ENCODE measurements at places on chromosomes 11 and 22.

- DNase-seq, result no peak
These were observed 25.5 kb downstream of the FAM118A start for GRCh38 chr22:45335021-45335818.

GRCh38 chr11:41984023-41984422 is 524.6 kb upstream of the LRRC4C start:
- no peak for DNase-seq

- no peak for DNase-seq
These were observed 10.4 kb downstream of the LARGE1 start for GRCh38 chr22:33909911-33910310.

DNA sequence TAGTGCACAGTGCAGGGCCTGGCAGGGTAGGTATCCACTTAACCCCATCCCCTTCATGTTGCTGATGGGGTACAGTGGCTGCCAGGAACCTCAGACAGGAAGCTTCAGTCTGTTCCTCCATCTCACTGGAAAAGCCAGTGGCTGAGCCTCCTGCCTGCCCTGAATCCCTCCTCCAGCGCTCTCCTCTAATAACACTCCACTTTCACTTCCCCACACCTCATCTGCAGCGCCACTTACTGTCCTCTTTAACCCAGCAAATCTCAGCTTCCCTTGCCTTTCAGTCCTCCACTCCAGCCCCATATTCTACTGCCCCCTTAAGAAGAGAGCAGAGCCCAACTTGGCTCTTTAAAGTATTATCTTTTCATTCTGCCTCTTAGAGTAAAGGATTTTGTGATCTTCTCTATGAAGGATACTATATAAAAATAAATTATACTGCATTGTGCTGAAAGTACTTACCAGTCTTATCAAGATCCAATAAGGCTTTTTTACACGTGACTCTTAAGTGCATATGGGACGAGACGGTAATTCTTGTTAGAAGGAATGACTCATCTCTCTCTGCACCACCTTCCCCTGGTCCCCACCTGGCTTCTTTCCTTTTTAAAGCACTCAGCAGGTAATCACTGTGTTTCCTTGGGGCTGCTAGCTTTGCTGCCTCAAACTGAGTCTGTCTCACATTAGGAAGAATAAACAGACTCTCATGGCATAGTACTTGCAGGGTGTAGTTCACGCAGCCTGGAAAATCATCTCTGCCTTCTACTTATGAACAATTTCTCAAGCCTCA is 238.0 kb upstream of the NARS2 start:
- no peak for DNase-seq

DNA sequence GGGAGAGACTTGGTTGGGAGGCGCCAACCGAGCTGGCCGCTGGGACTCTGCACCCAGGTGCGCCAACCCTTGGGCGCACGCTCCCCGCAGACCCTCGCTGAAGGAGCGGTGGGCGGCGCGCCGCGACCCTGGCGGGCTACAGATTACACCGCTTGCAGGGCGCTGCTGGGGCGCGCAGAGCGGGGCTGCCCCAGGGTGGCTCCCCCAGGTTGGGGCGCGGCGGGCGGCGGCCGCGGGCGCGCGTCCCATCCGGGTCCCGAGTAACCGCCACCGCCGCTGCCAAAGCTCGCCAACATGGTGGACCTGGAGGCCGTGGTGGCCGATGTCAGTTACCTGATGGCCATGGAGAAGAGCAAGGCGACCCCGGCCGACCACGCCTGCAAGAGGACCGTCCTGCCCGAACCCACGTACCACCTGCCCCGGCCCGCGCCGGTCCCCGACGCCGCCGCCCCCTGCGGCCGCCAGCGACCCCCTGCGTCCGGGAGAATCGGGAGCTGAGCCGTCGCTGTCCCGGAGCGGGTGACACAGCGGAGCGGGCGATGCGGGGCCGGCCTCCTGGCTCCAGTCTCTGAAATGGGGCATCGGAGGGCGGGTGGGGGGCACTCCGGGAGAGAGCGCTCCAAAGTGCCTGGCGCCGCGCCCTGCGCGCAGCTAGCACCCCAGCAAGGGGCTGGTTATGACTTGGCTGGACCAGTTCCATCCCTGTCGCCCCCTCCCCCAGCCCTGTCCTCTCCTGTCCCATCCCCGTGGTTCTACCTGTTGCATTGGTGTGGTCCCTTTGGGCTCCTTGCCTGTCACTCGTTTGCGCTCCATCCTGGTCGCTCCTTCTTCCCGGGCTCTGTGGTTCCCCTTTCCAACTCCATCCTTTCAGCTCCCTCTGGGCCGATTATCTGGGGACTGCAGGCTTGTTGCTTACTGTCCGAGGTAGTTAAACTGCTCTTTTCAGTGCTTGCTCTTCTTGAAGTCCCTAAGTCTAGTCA is 143.3 kb upstream of the GRK3 start:
- DNase-seq, result peak; percentile 25

- DNase-seq, result no peak
These were observed 19.8 kb upstream of the OOSP1 start for GRCh38 chr11:59918480-59918879.

- peak; percentile 53 for DNase-seq
These were observed 3.6 kb downstream of the PKNOX2 start for GRCh38 chr11:125167954-125168835.

DNA sequence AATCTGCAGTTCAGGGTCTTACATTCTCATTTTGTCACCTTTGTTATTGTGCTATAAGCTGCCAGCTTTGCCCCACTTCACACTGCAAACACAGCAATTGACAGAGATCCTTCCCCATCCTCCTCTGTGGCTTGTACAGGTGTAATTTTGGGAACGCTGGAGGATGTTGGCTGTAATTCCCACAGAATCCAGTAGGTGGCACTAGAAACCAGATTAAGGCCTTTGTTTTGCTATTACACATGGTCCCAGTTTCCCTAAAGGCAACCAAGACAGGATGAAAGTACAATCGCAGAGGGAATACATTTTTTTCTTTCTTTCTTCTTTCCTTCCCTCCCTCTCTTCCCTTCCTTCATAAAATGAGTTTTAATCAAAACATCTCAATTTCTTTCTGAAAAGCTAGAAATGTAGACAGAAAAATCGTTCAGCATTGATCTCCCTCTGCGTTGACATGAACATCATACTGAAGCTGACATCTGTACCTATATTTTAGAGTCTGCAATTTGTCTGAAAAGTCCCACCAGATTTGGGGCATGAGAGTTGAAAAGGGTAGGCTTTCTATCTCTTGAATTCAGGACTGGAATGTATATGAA is 21.3 kb upstream of the NELL1 start:
- peak; percentile 37 for DNase-seq

- DNase-seq, result no peak
These were observed 10.3 kb upstream of the POLD3 start for GRCh38 chr11:74581954-74582547.

GRCh38 chr22:46737105-46737975 is 712 bp downstream of the CERK start:
- DNase-seq, result no peak

DNA sequence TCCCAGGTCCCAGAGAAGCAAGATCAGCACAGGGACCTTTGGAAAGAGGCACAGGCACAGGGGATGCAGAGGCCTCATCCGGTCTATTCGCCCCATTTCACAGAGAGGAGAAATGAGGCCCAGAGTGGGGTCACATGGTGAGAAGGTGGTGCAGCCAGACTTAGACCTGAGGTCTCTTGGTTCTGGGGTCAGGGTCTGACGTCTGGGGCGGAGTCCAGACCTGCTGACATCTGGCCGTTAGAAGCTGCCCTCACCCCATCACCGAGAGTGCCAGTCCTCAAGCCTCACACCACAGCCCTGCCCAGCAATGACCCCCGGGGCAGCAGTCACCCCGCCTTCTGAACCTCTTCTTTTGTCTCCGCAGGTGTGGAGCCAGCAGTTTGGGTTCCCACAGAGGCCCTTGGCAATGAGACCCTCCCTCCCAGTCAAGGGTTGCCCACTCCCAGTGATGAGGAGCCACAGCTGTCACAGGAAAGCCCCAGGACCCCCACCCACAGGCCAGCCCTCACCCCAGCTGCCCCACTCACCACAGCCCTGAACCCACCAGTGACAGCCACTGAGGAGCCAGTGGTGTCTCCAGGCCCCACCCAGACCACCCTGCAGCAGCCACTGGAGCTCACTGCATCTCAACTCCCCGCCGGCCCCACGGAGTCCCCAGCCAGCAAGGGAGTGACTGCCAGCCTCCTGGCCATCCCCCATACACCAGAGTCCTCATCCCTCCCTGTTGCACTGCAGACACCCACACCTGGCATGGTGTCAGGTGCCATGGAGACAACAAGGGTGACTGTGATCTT is 62.4 kb downstream of the OTOG start:
- no peak for DNase-seq

- no peak for DNase-seq
These were observed 38.8 kb upstream of the TPBGL start for GRCh38 chr11:75201771-75202170.

DNA sequence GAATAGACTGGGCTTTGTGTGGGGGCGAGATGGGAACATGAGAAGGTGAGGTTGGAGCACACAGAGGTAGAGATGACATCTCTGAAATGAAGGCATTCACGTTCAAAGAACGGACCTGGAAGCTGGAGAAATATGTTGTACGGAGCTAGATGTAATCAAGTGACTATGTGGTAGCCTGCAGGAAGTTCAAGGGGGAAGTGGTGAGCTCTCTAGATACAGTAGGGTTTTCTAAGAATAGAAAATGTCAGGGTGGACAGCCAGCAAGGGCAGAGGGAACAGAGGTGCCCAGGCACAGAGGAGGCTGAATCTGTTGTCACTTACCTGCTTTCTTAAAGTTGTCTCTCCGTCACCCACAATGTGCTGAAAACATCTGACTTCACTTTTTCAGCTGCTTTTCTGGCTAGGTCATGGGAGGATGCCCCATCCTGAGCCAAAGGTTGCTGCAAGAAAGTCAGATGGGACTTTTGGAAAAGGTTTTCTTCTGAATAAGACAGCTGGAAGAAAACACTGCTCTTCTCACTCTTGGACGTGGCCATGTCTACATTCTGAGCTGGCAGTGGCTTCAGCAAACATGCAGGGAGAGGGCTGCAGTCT is 171.5 kb upstream of the B3GAT1 start:
- DNase-seq, result no peak

DNA sequence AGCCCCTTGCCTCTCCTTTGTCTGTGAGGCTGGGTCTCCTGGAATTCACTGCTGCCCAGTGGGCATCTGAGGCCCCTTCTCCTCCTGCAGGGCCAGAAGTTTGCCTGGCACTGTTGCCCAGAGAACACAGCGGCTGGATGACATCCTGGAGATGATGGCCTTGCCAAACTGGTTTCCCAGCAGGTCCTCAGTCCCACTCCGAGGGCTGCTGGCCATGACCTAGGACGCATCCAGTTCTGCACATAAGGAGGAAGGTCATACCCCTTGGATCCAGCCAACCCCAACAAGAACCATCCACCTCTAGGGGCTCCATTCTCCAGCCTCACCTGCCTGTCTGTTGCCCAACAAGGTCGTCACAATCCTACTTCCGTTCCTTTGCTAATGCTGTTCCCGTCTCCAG is 3.4 kb upstream of the SMTN start:
- DNase-seq, result no peak

GRCh38 chr11:59199546-59200422 is 12.9 kb downstream of the MPEG1 start:
- DNase-seq, result no peak

- no peak for DNase-seq
These were observed 178.1 kb downstream of the SOX6 start for GRCh38 chr11:16178273-16178672.

DNA sequence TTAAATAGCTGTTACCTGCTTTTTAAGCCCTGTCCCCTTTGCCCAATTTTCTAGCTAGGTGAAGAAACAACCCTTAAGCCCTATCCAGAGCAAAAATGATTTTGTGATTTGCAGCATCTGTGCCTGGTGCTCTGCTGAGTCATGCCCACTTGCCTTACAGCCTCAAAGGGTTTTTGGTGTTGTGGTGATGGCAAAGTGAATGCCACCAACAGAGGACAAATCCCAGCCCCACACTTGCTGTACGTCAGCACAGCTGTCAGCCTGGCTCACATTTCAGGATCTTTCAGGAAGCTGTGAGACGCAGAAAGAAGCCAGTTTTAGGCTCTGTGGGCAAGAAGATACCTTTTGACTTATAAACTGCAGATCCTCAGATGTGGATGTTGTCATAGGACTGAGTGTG is 401.7 kb downstream of the TENM4 start:
- peak; percentile 40 for DNase-seq

DNA sequence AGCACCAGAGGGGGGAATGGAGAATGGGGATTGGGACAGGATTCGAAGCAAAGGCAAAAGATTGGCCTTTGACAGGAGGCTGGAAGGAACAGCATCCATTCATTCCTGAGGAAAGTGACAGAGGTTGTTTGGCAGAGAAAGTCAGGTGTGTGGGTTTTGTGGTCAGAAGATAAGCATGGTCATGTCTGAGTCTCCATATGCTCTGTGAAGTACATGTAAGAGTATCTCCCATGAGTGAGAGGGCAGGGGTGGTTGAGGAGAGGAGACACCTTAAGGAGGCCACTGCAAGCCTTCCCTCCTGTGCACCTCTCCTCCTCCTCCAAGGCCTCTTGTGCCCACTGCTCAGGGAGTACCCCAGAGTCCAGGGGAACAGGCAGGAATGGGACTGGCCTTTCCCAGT is 1.9 kb upstream of the NLRP10 start:
- peak; percentile 6 for DNase-seq

GRCh38 chr11:4203603-4204360 is 109.2 kb downstream of the RRM1 start:
- no peak for DNase-seq

DNA sequence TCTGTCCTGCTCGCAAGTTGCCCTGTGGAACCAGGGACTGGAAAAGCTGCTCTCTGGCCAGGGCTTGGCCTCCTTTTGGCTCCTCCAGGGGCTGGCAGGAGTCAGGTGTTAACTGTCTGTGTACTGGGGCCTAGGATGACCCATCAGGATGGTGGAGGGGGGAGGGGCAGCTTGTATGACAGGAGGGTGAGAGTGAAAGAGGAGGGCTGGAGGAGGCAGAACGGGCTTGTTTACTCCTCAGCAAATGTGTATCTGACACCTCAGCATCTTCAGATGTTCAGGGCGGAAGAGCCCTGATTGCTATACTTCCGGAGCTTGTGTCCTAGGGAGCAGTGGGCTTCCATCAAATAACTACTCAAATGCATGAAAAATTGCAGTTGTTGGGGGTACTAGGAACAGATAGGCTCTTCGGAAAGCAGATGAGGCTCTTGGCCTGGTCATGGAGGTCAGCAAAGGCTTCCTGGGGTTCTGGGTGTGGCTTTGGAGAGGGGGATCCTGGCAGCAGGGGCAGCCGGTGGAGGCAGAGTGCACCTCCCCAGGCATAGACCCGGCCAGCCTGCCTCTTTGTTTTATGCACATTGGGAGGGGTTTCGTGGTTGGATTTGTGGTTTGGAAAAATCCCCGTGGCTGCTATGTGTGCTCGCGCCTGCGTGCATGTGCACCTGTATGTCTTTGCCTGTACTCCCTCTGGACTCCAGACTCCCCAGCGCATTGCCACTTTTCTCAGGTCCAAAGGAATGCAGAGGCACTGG is 31.2 kb downstream of the CD82 start:
- DNase-seq, result peak; percentile 70

- DNase-seq, result no peak
These were observed 611.9 kb downstream of the TBC1D22A start for GRCh38 chr22:47374273-47374771.

- DNase-seq, result no peak
These were observed 466.2 kb downstream of the SOX6 start for GRCh38 chr11:15890031-15890713.

DNA sequence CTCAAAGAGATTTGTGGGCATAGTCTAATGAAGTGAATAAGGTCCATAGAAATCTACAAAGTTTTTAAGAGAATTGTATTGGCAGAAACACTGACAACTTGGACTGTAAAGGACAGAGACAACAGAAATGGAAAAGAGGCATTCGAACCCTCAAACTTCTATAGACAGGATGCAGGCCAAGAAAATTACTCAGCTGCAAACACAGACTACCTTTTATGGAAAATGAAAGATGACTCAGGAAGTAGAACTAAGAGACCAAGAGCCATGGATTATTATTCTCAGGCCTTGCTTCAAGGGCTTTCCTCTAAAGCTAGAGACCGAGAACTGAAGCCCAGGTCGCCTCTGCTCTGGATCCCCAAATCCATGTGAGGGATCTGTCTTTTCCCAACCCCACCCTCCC is 3.8 kb upstream of the PELI3 start:
- DNase-seq, result no peak
